ENCODE measurements at places on chromosomes 3 and 15. TPM values are rescaled to one million over a fixed set of nuclear protein-coding genes. Genes with fewer than 3 reads are reported as not detected.

CYP1A1 gene
- polyA plus RNA-seq, result 0.04 TPM

GOLGA6B gene
- polyA plus RNA-seq, result 0.17 TPM

ADGRG7 gene
- not detected for polyA plus RNA-seq

PRSS50 gene
- 3.8 TPM for polyA plus RNA-seq

SLC22A14 gene
- 0.90 TPM for polyA plus RNA-seq

SUMF1 gene
- 49.2 TPM for polyA plus RNA-seq

CHRNB4 gene
- 2.8 TPM for polyA plus RNA-seq

TMCO5A gene
- polyA plus RNA-seq, result not detected

TMEM108 gene
- polyA plus RNA-seq, result 2.0 TPM

WDR72 gene
- polyA plus RNA-seq, result 65.9 TPM

BCL2A1 gene
- 0.25 TPM for polyA plus RNA-seq

SI gene
- polyA plus RNA-seq, result 0.05 TPM

CCR9 gene
- polyA plus RNA-seq, result 0.10 TPM

P2RY13 gene
- polyA plus RNA-seq, result 1.3 TPM

PAK6 gene
- 8.0 TPM for polyA plus RNA-seq

PPP1R2 gene
- polyA plus RNA-seq, result 53.3 TPM

CLRN1 gene
- polyA plus RNA-seq, result not detected

NAA50 gene
- 128 TPM for polyA plus RNA-seq

TM6SF1 gene
- 2.6 TPM for polyA plus RNA-seq

SAMMSON gene
- not detected for polyA plus RNA-seq

C15orf61 gene
- polyA plus RNA-seq, result 6.1 TPM

NT5DC2 gene
- polyA plus RNA-seq, result 202 TPM

ZNF35 gene
- 9.8 TPM for polyA plus RNA-seq

ACTRT3 gene
- polyA plus RNA-seq, result 5.4 TPM

SLC38A3 gene
- polyA plus RNA-seq, result 9.4 TPM

KNG1 gene
- 84.2 TPM for polyA plus RNA-seq

CPN2 gene
- 0.62 TPM for polyA plus RNA-seq

KIF7 gene
- polyA plus RNA-seq, result 13.0 TPM

ZBTB20 gene
- 5.9 TPM for polyA plus RNA-seq

CYP19A1 gene
- not detected for polyA plus RNA-seq

TUSC7 gene
- not detected for polyA plus RNA-seq

TSC22D2 gene
- 46.1 TPM for polyA plus RNA-seq

CD276 gene
- polyA plus RNA-seq, result 156 TPM

KBTBD8 gene
- polyA plus RNA-seq, result 1.1 TPM

HHATL gene
- polyA plus RNA-seq, result 0.48 TPM

HESX1 gene
- polyA plus RNA-seq, result 3.6 TPM

CPNE9 gene
- polyA plus RNA-seq, result 0.10 TPM

STXBP5L gene
- polyA plus RNA-seq, result 0.30 TPM

ZNF774 gene
- 7.8 TPM for polyA plus RNA-seq

SERINC4 gene
- 0.25 TPM for polyA plus RNA-seq

RTP3 gene
- polyA plus RNA-seq, result 0.06 TPM

RPL35A gene
- polyA plus RNA-seq, result 1,796 TPM

TIPARP gene
- polyA plus RNA-seq, result 23.8 TPM

LCTL gene
- 0.51 TPM for polyA plus RNA-seq

GOLGA8G gene
- polyA plus RNA-seq, result not detected

CTXN2 gene
- not detected for polyA plus RNA-seq

B3GNT5 gene
- polyA plus RNA-seq, result 21.4 TPM

NUP210 gene
- polyA plus RNA-seq, result 33.7 TPM

GPR149 gene
- not detected for polyA plus RNA-seq

PATL2 gene
- 1.3 TPM for polyA plus RNA-seq

GOLGA8J gene
- polyA plus RNA-seq, result 1.8 TPM

TRPM1 gene
- polyA plus RNA-seq, result 0.21 TPM

SLC4A7 gene
- polyA plus RNA-seq, result 29.9 TPM

LYZL4 gene
- not detected for polyA plus RNA-seq

All from renal pelvis (tissue), 12 donors.